ENCODE measurements at places on chromosomes 6 and 20.

DNA sequence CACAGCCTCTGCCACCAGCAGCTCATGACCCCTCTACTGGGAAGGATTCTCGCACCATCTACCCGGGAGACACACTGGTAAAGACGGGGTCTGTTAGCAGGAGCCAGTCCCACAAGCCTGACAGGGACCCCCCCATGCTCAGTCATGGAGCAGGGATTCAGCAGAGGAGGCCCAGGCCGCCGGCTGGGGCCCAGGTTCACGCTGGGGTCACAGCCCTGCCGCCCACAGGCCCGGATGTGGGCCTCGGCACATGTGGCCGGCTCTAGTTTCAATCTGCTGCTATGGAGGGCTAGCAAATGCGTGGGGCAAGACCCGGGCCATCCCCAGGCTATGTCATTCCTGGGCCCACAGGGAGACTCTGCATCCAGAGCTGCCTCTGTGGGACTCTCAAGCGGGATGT lies 25.1 kb downstream of the PXDC1 start:
- no peak for DNase-seq

- peak; percentile 19 for DNase-seq
Measured at GRCh38 chr20:2103461-2104153, 2.0 kb downstream of the STK35 start.

- no peak for DNase-seq
Measured at GRCh38 chr6:112122756-112123155, 35.4 kb downstream of the FAM229B start.

- no peak for DNase-seq
Measured at GRCh38 chr6:26629359-26629758, 30.2 kb downstream of the ZNF322 start.

- no peak for DNase-seq
Measured at GRCh38 chr20:14495066-14495465, 157.7 kb upstream of the FLRT3 start.

GRCh38 chr20:10982692-10983091 lies 308.9 kb upstream of the JAG1 start:
- no peak for DNase-seq

DNA sequence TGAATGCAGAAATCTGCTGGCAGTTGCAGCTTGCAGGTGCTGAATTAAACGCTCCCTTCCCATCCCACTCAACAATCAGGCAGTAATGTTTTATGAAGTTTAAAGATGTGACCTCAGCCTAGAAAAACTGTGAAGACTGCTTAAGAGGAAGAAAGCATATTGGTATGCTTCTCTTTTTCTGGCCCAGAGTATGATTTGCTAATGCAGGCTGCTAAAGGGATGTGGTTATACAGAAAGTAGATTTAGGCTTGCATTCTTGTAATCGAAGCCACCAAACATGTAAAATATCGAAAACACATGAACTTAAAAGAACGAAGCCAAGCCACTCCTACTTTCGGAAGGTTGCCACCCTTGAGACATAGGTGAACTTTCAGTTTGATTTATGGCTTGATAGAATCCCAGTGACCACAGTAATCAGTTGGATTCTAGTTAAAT lies 40.7 kb downstream of the MAP3K5 start:
- DNase-seq: no peak

DNA sequence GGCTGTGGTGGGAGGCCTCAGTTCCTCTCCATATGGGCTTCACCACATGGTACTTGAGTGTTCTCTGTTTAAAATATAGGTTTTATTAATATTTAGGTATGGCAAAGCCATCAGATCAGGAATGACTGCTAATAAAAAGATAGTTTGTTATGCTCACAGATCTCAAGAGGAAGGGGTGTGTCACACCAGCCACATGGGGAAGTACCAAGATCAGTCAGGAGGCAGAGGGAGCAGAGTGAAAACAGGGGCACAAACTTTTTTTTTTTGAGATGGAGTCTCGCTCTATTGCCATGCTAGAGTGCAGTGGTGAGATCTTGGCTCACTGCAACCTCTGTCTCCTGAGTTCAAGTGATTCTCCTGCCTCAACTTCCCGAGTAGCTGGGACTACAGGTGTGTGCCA lies 92.1 kb upstream of the GCM1 start:
- DNase-seq: no peak

DNA sequence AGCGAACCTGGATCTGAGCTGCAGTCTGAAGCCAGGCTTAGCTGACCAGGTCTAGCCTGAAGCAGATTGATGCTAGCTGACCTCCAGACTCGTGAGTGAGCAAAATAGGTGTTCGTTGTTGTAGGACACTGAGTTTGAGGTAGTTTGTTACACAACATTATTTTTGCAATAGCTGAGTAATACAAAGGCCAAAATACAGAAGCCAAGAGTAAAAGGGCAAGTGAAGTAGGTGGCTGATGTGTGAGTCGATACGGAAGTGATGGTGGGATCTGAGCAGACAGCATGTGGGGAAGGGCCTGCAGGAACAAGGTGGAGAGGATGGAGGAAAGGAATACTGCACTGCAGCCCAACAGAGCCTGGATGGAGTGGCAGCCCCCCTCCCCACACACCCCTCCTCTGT lies 8.5 kb upstream of the SPATS1 start:
- no peak for DNase-seq

- DNase-seq: no peak
Measured at GRCh38 chr6:127282184-127282583, 15.5 kb downstream of the RNF146 start.

DNA sequence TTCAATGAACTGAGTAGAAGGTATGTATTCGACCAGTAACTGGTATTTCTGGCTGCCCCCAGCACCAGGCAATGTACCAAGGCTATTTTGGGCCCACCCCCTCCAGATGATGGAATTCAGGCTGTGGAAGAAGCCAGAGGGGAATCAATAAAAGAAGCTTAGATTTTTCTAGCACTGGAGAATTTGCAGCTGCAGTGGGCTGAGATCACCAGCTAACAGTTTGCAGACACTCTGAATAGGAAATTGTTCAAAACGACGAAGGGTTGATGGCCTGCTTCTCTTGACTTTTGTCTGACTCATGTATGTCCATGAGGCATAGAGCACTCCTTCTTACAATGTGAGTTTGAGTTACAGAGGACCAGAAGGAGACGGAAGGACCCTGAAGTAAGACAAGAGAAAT lies 32.4 kb upstream of the FBXO9 start:
- no peak for DNase-seq

DNA sequence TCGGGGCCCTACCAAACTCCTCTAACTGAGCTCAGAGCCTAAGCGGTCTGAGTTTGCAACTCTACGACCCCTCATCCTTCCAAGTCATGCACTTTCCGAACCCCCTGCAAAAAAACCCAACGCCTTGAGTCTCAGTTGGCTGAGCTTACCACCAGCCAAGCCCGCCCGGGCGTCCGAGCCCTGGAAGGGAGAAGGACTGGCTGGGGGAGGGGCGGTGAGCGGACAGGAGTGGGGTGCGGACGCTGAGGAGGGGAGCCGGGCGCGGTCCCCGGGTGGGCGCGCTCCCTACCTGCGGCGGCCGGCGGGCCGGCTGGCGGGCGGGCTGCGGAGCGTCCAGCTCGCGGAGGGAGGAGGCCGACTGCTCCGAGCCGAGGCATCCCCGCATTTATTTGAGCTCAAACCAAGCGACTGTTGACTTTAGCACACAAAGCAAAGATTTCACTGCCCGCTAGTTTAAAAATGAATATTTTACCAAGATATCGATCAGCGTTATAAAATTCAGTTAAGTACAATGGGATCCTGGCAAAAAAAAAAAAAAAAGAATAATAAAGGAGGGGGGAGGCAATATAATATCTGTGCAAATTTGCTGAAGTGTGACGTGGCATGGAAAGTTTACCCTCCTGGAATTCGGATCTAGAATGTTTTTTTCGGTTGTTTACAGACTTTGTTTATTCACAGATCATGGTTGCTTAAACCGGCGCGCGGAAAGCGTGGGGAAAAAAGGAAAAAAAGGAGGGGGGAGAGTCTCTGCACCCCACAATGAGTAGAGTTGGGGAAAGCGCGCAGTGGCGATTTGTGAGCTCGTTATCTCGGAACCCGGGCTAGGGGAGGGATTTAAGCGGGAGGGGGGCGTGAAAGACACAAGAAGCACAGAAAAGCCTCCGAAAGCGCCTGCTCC lies 5.9 kb downstream of the FOXA2 start:
- DNase-seq: no peak

DNA sequence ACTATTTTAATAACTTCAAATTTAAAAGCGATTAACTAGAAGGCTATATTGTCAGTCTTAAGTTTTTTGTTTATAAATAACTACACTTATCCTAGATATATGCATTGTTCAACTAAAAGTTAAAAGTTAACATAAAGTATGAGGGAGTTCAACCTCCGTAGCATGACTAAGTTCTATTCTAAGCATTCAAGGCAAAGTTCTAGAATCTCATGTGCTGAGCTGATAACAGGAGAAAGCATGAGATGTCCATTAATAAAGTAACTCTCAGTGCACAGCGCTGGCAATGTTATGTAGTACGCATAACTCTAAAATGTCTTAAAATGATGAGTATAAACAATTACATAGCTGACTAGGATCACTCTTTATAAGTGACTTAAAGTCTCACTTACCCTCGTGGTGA lies 264.8 kb downstream of the RNGTT start:
- no peak for DNase-seq

DNA sequence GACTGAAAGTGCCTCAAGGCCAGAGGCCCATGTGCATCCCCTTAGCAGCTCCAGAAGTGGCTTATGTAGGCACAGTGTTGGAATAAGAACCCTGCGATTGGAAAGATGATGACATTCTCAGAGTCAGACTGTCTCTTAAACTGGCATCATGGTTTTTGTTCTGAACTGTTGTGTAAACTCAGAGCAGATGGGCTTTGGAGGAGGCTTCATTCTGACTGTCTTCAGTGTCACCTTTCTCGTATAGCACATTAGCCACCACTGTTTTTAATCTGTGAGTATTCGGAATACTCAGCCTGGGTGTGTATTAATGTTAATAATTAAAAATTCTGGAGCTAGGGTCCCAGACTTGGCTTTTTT lies 140.9 kb downstream of the JARID2 start:
- no peak for DNase-seq

- no peak for DNase-seq
Measured at GRCh38 chr6:161637658-161638057, 363.8 kb upstream of the AGPAT4 start.

- DNase-seq: peak; percentile 66
Measured at GRCh38 chr6:143940011-143940597, 68.0 kb downstream of the PLAGL1 start.

- no peak for DNase-seq
Measured at GRCh38 chr6:119126140-119126539, 47.7 kb upstream of the FAM184A start.

- peak; percentile 75 for DNase-seq
Measured at GRCh38 chr20:49591217-49591865, 23.4 kb upstream of the PTGIS start.

GRCh38 chr6:4125500-4125899 lies 9.9 kb downstream of the ECI2 start:
- no peak for DNase-seq

- DNase-seq: peak; percentile 74
Measured at GRCh38 chr6:26232940-26233648, 131.9 kb upstream of the BTN3A2 start.

- no peak for DNase-seq
Measured at GRCh38 chr20:7361321-7361720, 578.9 kb downstream of the HAO1 start.

DNA sequence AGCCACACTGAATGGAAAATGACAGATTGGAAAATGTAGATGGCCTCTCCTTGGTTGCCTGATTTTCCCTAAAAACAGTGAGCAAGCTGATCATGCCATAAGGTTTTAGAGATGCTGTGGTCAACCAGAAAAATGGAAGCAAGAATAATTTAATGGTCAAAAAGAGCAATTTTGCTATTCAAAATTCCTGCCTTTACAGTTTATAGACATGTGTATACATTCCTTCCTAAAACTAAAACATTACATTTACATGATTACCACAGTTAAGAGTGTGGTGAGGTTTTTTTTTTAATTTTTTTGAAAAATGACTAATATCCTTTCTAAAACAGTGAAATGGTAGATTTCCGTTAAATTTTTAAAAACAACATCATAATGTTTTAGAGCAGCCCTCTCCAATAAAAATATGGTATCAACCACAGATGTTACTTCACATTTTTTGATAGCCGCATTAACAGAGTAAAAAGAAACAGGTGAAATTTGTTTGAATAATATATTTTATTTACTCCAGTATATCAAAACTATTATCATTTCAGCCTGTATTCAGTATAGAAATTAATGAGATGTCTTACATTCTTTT lies 407.0 kb upstream of the SOX4 start:
- no peak for DNase-seq

DNA sequence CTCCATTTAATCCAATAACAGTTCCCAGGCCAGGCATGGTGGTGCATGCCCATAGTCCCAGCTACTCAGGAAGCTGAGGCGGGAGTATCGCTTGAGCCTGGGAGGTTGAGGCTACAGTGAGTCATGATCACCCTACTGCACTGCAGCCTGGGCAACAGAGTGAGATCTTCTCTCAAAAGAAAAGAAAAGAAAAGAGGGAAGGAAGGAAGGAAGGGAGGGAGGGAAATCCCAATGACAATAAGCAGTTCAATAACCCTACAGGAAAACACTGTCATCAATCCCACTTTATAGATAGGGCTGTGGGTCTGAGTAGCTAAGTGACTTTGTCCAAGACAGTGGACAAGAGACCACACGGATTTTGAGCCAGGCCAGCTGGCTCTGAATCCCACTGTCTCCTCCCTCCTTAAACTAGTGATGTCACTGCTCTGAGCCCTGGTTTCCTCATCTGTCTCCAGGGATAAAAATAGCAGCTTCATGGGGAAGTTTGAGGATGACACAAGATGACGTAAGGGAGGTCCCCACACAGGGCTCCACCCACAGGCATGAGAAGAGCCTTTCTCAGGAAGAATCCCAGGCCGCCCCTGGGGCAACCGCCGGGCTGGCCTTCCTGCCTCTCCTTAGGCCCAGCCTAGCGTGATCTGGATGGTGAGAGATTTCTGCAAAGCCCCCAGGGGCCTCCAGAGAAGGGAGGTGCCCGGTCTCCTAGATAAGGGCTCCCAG lies 7.2 kb upstream of the TRIB3 start:
- no peak for DNase-seq

DNA sequence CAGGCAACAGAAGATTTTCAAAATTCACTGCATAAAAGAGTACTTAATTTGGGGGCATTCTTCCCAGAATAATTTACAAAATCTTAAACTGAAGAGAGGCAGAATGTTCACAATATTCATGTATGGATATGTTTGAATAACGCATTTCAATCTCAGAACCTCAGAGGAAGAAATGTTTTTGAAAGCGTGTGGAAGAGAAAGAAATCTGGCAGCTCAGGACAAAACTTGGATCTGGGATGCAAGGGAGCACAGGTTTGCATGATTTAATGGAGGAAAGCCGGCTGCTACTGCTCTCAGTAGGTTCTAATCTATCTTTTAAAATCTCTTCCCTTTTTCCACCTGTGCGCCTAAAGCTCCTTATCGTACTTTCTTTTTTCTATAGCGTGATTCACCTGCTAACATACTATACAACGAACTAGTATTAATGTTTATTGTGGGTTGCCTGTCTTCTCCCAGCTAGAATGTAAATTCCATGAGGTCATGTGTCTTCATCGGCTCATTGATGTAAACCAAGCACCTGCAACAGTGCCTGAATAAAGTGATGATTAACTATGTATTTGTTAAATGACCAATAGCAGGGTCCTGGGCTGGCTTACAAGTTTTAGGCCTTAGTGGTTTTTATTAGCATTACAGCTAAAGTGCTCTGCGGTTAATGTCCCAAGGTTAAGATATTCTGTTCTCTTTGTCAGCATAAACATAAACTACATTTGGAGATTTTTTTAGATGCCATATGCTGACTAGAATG lies 15.3 kb downstream of the PRL start:
- DNase-seq: no peak

Measured in activated T-cell treated with anti-CD3 and anti-CD28 coated beads, Interleukin-2, amount 50 U/mL, for 48 hours (primary cell).